ENCODE measurements at places on chromosomes 7 and 10.

DNA sequence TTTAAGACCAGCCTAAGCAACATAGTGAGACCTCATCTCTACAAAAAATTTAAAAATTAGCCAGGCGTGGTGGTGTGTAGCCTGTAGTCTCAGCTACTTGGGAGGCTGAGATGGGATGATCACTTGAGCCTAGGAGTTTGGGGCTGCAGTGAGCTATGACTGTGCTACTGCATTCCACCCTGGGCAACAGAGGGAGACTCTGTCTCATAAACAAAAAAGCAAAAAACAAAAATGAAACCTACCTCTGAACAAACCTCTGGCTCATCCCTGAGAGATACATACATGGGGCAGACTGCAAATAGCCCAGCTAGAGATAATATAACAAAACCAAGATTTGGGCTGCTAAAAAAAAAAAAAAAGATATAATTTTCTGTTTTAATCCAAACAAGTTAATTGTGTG lies 19.5 kb downstream of the C10orf67 start:
- no peak for DNase-seq

DNA sequence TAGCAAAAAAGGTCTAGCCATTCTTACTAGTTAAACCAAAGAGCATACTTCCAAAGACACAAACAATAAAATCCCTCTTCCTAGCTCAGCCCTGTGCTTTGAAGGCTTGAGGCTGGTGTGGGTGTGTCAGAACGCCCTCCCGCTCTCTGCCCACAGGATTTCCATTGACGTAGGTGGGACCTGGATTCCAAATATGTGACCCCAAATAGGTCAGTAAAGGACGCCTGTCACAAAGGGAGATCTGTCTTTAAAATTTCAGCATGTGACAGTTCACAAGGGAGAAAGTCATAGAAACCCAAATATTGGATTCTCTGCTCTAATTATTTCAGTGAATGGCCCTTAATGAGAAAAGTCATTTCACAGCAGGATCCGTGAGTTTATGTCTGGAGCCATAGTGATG lies 39.9 kb upstream of the LYZL1 start:
- no peak for DNase-seq

DNA sequence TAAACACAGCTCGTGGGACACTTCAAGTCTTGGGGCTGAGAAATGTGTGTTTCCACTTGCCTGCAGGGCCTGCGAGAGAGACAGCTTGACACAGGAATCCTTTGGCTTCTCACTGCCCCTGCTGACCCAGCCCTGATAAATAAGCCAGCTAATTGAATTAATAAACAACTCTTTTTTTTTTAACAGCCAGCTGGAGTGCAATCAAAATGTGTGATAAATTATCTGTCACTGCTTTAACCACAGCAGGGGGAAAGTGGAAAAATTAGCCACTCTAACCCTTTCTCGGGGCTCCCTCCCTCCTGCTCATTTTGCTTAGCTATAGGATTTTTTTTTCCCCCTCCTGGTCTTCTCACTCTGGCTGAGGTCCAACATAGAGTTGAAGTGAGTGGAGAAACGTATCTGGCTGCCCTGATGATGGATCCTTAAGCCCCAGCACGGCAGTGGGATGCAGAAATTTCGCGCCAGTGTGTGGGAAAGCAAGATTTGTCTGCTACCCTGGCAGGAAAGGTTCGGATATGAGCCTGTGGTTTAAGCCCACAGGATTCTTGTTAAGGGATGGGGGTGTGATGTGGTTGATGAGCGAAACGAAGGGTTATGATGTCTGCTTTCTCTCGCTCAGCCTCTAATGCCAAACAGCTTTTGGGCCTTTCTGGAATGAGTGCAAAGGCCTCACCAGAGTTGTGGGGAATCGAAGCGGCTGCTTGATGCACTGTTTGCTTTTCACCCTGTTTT lies 173.8 kb downstream of the TRIL start:
- DNase-seq = peak; percentile 17

DNA sequence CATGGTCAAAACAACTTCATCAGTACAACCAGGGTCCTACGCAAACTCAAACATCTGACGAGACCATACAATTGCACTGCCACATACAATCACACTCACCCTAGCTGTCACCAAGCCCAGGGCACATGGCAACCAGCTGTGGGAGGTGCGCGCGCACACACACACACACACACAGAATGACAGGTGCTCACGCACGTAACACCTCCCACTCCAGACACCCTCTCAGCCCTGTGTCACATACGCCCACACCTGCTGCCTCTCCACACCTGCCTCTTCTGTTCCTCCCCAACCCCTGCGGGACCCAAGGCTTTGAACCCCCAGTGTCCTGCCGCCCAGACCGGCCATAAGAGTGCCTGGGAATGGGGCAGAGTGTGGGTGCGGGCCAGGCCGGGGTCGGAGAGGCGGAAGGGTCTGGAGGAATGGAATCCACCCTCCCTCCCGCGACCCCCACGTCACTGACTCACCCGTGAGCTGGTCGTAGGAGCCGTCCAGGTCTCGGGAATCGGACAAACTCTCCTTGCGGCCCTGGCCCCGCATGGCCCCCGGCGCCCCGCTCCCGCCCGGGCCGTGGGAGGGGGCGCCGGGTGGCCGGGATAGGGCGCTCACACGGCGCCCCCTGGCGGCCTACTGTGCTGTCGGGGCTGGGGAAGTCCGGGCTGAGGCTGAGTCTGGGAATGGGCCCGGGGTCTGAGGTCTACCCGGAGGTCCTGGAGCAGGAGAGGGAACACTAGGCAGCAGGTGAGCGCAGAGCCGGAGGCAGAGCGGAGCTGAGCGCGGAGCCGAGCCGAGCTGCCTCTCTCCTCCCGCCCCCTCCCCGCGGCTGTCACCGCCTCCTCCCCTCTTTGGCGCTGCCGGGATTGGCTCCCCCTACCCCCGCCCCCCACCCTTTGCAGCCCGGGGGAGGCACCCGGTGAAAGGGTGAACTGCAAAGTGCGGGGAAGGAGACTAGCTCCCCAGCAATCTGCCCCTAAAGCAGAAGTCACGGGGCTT lies at the start of gene KCNIP2:
TSS of gene KCNIP2 (minus strand) at position 769 of the 990 bp plus-strand sequence. CDS start at position 537, 232 bp downstream.
- DNase-seq = no peak

- no peak for DNase-seq
These were observed 32.7 kb upstream of the KLHL7 start for GRCh38 chr7:23072922-23073321.

DNA sequence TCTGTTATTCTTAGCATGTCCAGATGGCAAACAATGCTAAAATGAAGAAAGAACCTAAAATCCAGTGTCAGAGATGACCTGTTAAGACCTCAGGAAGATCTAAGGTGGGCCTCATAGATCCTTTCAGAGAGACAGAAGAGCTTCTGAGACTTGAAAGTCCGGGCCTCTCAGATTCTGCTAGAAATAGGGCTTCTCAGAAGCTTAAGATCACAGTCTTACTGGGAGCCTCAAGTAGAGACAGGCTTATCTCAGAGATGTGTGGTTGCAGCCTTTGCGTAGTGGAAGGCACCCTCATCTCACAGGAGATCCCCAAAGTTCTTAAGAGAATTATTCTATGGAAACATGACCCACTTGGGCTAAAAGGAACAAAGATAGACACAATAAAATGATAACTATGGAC lies 642.8 kb downstream of the TNS3 start:
- no peak for DNase-seq

DNA sequence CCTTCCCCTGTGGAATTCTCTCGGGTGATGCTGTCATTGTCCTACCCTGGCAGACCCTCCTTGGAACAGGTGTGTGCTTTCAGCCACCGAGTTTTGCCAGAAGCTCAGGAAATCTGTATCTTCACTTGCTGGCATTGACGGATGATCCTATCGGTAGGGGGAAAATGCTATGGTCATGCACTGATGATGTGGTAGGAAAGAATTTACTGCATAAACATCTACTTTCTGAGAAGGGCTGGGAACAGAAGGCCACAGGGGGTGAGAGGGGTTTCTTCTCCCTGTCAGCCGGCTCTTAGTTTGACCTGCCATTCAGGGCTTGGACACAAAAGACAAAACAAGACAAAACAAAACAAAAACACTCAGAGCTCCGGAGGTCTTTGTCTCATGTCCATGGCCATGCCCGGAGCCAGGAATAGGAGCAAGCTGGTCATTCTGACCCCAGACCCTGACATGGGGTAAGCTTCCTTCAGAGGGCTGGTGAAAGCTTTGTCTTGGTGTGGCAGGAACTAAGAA lies 43.6 kb upstream of the CARD11 start:
- no peak for DNase-seq

GRCh38 chr7:134200970-134201369 lies 73.8 kb downstream of the LRGUK start:
- no peak for DNase-seq

DNA sequence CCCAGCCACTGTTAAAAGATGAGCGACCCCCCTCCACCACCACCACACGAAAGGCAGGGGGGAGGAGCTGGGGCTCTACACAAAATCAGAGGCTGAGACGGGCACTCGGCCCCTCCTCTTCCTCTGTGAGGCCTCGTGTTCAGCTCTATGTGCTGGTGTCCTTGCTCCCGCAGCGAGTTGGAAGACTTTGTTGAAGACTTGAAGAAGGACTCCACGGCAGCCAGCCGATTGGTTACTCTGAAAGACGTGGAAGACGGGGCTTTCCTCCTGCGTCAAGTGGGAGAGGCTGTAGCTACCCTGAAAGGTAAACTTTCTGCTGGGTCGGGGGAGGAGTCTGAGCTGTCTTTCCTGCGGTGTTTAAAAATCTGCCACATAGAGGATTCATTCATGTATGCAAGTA lies 203.7 kb downstream of the ARHGAP21 start:
- DNase-seq = no peak

- DNase-seq = no peak
These were observed 344.1 kb upstream of the PRKCQ start for GRCh38 chr10:6924166-6924565.

DNA sequence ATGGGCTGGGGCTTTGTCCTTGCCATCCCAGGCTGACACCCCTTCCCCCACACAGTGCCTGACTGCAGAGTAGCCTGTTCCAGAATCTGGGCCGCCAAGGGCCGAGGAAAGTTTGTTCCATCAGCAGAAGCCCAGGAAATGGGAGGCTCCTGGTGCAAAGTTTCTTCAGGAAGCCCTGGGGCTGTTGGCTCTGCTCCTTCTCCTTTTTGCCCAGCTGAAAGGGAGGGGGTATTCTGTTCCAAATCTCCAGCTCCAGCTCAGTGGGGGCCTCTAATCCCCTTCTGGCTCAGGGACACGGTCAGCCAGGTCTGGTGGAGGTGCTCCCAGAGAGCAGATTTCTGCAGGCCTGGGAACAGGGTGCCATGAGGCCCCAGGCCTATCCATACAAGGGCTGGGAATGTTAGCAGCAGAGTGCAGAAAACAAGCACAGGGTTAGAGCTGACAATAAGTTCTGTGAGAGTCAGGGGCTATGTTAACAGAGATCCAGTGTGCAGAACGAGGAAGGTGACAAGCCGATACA lies 399.5 kb downstream of the RPS24 start:
- DNase-seq = no peak
